ENCODE measurements at places on chromosomes 4 and X.

- no peak for DNase-seq
Observed at GRCh38 chrX:53188763-53189162, 36.2 kb downstream of the KDM5C start.

DNA sequence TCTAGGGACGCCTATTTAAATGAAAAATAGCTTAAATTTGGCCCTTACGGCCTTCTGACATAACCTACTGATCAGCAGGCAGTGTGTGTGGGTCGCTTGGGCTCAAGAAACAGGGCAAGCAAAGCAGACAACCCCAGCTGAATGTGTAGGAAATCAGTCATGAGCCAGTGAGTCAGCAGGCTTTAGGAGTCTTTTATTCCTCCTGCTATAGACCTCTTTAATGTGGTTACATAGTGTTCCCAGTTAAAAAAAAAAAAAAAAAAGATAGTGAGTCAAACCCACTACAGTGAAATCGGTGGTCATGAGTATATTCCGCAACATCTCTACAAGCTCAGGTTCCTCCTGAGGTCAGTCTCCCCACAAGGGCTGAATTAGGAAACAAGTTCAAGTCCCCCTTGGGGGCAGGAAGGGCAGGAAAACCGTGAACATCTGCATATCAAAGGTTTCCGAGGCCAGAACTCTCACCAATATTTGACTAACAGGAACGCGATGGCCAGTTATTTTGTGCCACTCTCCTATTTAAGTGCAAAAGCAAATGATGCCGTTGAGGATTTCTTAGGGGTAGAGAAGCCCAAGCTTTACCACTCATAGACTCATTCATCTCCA, 32.7 kb downstream of the ACSL1 start:
- no peak for DNase-seq

GRCh38 chr4:20426028-20426427, 174.3 kb downstream of the SLIT2 start:
- no peak for DNase-seq

GRCh38 chr4:128334256-128334655, 46.6 kb upstream of the PGRMC2 start:
- no peak for DNase-seq

- DNase-seq, result no peak
Observed at GRCh38 chr4:7434766-7435150, at the start of gene PSAPL1. TSS of gene PSAPL1 (minus strand) at chr4:7434930. CDS start at chr4:7434879, 51 bp downstream.

GRCh38 chr4:23476515-23477090, 413.2 kb downstream of the PPARGC1A start:
- no peak for DNase-seq

DNA sequence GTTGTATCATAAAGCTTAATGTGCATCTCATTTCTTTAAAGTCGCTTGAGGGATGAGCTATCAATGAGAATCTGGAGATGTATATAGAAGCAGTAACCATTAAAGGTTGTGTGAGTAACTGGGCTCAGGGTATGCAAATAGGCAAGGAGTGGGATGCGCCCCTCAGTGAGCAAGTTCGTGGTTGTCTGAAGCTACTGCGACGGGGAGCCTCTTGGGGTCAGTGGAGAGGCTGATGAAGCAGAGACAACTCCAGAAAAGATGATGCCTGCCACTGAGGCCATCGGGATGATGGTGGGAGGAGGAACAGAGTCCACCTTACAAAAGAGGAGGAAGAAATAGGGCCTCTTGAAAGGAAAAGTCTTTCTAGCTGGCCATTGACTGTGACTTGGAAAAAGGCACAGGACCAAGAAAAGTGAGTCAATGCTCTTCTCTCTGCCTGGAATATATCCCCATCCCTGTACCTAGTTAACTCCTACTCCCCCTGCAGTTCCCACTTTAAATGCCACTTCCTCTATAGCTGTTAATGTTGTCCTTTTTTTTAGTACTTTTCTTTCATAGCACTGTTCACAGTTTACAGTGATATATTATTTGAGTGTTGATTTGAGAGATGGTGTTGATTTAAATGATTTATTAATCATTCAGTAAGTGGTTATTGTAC, 51.4 kb upstream of the LSM6 start:
- no peak for DNase-seq

DNA sequence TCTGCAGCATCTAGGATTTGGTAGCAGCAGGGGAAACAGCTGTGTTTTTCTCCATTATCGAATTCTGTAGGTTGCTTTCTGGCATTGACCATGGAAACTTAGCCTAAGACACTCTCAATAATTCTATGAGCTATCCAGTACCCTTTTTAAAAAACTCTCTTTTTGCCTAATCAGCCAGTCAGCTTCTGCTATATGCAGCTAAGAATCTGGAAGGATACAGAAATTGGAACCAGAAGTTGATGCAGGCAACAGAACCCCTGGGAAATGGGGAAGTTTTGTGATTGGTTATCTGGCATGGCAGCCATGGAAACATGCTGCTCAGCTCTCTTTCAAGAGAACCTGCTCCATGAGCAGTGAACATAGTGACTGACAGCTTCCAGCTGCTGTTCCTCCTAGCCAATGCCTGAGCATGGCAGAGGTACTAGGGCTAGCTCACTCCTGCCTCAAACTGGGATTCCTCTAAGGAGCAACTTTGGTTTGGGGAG, 417.6 kb upstream of the MAOA start:
- no peak for DNase-seq

DNA sequence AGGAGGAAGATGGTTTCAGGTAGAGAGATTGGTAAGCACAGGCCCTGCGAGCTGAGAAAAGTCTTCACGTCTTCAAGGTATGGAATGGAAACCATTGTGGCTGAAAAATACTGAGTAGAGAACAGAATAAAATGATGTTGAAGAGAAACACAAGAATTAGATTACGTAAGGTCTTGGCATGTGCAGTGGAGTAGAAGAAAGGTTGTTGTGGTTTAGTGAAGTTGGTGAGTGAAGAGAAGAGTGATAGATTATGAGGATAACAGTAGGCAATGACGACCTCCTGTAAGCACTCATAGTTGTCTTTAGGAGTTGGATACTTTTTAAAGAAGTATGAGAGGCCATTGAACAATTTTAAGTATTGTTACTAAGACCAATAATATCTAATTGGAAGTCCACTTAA, 642.6 kb downstream of the PCDH7 start:
- no peak for DNase-seq

GRCh38 chr4:33425936-33426335, 2705.8 kb downstream of the PCDH7 start:
- DNase-seq, result no peak

GRCh38 chr4:40976343-40976742, 226.6 kb downstream of the NSUN7 start:
- peak; percentile 55 for DNase-seq

DNA sequence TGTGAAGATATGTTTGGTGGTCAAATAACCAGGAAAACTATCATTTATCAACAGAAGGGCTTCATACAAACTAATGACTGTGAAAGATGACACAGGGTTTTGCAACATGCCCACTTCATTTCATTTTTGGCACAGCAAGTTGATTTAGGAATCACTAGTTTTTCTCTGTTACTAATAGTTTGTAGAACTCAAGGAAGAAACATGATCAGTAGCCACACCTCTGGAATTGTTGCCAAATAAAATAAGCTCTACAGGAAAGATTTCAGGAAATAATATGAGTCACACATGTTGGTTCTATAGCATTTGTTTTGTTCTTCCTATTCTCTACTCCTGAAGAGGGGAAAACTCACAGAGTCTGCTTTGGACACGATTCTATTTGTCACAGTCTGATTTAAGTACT, 255.4 kb downstream of the TLL1 start:
- peak; percentile 85 for DNase-seq

GRCh38 chr4:101596781-101597552, 193.6 kb upstream of the BANK1 start:
- DNase-seq, result peak; percentile 8

DNA sequence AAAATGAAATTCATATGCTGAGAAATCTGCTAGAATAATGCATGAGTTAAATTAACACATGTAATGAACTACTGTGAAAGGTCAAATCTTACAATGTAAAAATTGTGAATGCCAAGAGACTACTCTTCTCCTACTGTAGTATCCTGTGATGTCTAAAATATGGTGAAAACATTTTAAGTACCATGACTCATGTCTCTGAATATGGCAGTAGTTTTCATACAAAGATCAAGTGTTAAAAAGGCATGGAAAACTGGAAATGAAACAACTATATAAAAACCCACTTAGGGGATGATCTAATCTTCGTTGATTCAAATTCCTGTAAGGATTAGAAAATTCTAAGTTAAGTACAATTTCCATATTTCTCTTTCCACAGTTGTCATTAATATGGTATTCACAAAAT, 221.3 kb downstream of the PPP3CA start:
- peak; percentile 7 for DNase-seq

DNA sequence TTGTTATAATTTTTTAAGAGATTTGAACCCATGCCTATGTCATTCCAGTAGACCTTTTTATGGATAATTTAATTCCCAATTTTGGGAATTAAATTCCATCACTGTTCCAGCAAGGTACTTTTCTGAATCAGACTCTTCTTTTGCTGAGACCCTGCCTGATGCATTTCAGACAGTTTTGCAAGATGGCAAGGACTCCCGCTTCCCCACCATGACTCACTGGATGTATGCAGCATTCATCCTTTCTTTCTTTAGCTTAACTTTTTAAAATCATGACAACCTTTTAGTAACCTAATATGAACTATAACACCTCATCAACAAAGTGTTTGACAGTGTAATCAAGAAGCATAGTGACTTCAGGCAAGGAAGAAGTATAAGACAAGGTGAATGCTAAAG, 178.1 kb upstream of the LEF1 start:
- DNase-seq, result no peak

GRCh38 chr4:166655705-166656104, 578.6 kb downstream of the SPOCK3 start:
- no peak for DNase-seq

DNA sequence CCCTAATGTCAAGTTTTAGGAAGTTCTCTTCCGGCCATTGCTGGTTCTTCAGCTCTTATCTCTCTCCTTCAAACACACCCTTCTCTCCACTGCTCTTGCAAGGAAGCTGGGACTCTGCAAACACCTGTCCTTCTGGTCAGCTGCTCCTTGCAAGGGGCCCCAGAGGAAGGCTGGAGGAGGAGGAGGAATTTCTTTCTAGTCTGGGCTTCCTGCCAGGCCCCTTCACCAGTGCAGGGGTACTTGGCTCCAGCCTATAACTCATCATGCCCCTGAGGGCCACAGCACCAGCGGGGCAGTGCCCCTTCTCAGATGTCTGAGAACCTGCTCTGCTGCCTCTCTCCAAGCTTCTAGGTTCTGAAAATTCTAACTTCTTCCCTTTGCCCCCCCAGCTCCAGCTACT, 46.7 kb downstream of the REELD1 start:
- DNase-seq, result no peak

GRCh38 chr4:79413032-79413885, 5.2 kb upstream of the GK2 start:
- DNase-seq, result no peak

- DNase-seq, result no peak
Observed at GRCh38 chr4:76544725-76545124, 109.7 kb downstream of the SHROOM3 start.

GRCh38 chrX:104392350-104392749, 137.6 kb upstream of the ESX1 start:
- DNase-seq, result no peak

DNA sequence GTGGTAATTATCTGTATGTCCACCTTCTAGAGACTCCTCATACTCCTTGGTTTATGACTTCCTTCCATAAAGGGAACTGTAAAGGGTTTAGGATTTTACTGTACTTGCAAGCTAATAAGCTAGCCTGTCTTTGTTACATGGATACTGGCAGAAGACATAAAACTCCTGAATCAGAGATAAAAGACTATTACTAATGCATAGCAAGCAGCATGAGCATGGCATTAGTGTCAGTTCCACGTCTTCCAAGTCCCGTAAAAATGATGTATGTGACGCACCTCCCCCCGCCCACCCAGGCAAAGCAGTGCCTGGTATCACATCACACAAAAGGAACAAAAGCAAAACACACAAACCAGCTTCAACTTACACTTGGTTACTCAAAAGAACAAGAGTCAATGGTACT, 71.0 kb downstream of the SLC10A6 start:
- no peak for DNase-seq

GRCh38 chrX:97039363-97040029, 155.8 kb downstream of the RPA4 start:
- peak; percentile 84 for DNase-seq

DNA sequence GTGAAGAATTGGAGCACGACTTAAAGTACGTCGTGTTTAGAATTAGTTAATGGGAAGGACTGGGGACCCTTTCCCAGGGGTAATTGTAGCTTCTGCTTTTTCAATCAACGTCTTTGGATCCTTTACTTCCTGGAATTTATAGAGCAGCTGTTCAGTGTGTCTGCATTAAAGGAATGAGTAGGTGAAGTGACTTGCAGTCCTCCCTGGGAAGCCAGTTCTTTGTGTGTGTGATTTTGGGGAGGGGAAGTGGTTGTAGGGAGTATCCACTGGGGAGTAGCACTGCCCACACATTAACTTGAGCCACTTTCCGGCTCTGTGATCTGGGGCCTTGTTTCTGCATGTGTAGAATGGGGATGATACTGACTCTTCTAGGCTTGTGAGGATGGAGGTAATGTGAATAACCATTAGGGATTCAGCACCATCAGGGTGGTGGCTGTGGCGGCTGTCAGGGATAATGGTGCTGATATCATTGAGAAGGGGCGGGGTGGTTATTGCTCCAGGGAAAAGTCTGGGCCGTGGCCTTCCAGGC, 54.7 kb downstream of the TMEM131L start:
- no peak for DNase-seq

DNA sequence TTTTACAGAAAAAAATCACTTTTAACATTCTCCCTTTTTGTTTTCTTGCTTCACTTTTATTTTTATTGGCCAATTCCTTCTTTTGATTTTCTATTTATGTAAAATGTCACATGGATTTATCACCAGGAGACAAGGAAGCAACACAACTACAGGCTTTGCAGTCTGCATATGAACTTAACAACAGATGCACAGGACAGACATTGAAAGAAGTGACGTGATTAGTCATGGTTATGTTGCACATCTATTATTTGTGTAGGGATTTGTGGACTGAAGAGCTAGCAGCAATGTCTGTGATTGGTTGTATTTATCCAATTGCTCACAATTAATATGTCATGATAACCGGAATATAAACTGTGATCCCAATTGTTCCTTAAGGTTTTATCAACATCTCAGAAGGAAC, 147.8 kb upstream of the KLF3 start:
- no peak for DNase-seq

DNA sequence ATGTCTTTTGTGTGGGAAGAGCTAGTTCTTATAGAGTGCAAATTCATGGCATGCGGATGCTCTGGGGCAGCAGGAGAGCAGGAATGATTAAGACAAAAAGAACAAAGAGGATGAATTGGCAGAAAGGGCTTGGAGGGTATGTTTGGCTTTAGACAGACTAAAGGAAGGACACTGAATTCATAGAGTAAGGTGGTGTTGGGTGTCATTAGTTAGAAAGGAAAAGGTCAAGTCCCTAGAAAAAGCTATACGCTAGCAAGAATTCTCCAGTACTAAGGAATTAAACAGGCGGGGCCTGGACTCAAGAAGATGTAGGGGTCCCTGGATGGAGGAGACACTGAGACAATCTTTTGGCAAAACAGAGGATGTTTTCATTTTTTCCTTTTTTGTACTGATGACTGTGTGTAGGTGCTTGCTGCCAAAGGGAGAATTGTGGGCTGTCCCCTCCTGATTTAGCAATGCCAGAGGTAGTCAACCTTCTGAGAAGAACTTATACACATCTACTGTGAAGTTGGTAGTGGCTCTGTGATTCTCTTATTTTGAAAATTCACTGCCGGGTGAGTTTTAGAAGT, 391.0 kb downstream of the SPRY1 start:
- no peak for DNase-seq

GRCh38 chr4:23894021-23894420, 4.2 kb upstream of the PPARGC1A start:
- DNase-seq, result no peak
